ENCODE measurements at places on chromosomes 13 and 19.

GRCh38 chr19:48393559-48394330 is at the start of gene GRIN2D:
Gene GRIN2D (plus strand): TSS chr19:48393668. CDS start chr19:48398393, 4,725 bp downstream.
- no peak for DNase-seq

DNA sequence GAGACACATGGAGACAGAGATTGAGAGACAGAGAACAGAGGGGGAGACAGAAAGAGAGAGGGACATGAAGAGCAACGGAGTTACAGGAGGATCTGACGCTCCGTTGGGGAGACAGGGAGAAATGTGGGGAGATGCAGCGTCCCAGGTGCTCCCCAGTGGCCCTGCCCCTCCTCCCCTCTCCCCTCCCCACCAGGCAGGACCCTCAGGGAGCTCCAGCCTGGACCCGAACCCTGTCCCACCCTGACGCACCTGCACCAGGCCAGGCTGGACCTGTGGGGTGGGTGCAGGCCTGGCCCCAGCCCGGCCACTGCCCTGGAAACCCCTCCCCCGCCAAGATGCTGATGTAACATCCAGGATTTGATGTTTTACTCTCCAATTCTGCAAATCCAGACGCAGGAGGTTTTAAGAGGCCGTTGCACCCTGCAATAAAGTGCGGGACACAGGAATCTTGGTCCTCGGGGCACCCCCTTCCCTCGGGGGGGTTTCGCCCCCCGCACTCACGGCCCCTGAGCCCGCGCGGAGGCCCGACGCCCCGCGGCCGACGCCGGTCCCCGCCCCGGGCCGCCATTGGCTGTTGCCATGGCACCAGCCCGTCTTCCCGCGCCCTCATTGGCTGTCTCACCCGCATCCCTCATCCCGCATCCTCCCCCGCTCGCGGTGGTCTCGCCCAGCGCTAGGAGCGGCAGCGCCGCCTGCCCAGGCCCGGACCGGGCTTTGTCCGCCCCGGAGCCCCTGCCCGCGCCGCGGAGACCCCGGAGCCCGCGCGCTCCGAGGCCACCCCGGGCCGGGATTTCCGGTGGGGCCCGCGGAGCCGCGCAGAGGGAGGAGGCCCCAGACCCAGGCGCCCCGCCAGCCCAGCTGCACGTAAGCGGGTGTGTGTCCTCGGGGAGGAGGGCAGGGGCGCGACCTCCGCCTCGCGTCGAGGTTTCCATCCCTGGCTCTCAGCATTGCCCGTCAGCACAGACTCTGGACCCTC is at the start of gene APC2:
Gene APC2 (plus strand): TSS at position 655 of the 976 bp plus-strand sequence. CDS start 2,881 bp downstream, outside the sequence.
- no peak for DNase-seq

DNA sequence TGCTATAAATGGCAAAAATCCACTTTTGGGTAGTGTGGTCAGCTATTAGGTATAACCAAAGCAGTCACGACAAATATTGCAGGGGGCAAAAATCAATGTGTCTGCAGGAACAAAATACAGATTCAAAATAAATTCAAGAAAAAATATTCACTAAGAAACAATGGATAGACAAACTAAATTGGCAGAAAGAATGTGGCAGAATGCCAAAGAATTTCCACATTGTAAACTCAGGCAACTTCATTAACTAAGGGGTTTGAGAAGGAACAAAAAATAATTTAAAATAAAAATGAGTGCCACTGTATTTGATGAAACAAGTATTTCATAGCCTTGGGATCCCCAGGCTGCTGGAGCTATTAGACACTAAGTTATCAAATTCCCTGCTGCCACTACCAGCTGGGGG is 193.1 kb downstream of the VWA8 start:
- no peak for DNase-seq

GRCh38 chr13:23957981-23958380 is 60.7 kb upstream of the C1QTNF9B start:
- no peak for DNase-seq

- no peak for DNase-seq
These were observed 163.0 kb upstream of the IRS2 start for GRCh38 chr13:109949397-109949796.

- DNase-seq, result no peak
These were observed 6.0 kb upstream of the FREM2 start for GRCh38 chr13:38680912-38681311.

- DNase-seq, result no peak
These were observed 29.0 kb upstream of the RNF17 start for GRCh38 chr13:24734950-24735349.

- no peak for DNase-seq
These were observed 813.4 kb downstream of the SLITRK6 start for GRCh38 chr13:84985860-84986259.

- DNase-seq, result no peak
These were observed 4.2 kb downstream of the PRR36 start for GRCh38 chr19:7869910-7870511.

GRCh38 chr13:85266771-85267170 is 532.4 kb downstream of the SLITRK6 start:
- DNase-seq, result no peak

- no peak for DNase-seq
These were observed 1774.6 kb upstream of the PCDH20 start for GRCh38 chr13:63190219-63190618.

GRCh38 chr19:4929186-4929585 is 19.9 kb downstream of the UHRF1 start:
- no peak for DNase-seq

DNA sequence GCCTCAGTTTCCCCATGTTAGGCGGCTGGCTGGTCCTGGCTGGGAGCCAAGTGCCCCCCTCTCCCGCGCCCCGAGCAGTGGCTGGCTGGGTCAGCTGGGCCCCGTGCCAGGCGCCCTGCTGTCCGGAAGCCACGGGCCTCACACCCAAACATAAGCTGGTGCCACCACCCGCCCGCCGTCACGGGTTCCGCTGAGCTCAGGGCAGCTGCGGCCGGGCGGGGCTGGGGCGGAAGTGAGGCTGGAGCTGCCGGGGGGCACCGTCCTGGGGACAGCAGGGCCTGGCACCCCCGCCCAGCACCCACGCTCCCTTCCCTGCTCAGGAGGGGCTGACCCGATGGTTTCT is 19.3 kb downstream of the HCN2 start:
- no peak for DNase-seq

DNA sequence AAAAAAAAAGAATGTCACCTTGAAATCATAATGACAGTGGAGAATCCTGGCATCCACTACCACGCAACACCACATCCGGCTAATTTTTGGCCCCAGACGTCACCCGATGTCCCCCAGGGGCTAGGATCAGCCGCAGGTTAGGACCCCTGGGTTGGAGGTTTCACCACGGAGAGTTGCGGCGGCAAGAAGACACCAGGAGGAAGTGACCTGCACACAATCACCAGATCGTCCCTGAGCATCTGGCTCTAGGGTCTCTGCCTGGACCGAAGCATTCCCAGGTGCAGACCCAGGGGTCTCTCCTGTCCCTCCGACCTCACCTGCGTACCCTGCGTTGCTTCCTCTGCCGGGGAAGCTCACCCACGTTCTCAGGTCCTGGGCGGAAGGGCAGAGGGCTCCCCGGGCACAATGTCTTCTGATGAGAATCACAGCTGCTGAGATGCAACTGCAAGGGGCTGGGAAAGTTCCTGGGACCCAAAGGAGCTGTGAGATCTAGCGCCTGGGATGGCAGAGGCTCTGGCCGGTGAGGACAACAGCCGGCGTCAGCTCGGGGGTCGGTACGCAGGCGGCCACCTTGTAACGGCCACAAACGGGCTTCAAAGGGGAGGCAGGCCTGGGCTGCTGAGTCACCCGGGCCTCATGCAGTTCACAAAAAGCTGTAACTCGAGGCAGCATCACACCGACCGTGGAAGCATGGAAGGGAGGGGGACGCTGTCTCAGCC is 111.2 kb downstream of the GADD45B start:
- no peak for DNase-seq

GRCh38 chr13:95250961-95251360 is 50.3 kb downstream of the ABCC4 start:
- no peak for DNase-seq

DNA sequence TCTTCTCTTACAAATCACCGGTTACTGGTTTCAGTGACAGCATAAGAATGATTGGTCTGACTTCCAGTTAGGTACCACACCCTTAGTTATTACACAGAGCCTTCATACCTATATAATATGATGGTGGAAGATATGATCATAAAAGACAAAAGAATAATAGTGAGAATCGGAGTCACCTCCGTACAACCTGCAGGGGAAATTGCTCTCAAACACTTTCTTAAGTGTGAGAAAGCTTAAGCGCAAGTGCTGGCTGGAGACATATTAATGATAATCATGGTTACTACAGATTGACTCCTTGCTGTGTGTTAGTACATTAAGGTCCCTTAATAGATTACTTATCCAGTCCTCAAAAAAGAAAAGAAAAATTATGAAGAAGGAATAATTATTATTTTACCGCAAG is 1.8 kb upstream of the LHFPL6 start:
- no peak for DNase-seq

GRCh38 chr13:83622422-83622784 is 259.9 kb downstream of the SLITRK1 start:
- no peak for DNase-seq

DNA sequence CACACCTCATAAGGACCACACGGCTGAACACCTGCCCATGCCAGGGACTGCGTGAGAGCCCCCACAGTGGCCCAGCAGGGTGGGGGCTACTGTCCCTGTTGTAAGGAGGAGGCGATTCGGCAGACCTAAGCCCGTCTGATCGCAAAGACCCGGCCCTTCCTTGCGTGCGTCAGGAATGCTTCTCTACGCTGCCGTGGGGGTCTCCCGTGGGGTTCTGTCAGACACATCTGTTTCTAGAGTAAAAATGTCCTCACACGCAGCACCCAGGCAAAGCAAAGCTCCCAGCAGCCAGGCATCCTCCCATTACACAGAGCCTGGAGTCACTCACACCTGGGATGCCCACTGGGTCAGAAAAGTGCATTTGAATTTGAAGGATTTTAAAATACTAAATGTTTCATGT is 147.7 kb upstream of the SOX1 start:
- no peak for DNase-seq

DNA sequence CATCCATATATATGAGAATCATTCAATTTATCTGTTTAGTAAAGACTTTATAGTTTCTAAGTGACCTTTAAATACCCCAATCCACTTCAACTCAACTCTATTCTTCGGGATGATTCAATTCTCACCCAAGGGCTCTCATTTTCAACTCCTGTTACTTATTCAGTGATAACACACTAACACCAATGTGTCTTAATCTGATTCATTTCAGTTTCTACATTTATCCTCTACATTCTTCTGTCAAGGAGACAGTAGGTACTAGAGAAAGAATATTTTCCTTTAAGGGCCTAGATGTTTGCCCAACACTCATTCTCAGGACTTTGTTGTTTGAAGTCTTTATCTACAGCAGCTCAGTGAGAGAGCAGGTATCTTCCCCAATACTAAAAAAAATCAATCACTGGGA is 7.1 kb downstream of the ARGLU1 start:
- no peak for DNase-seq

GRCh38 chr13:77305266-77305665 is 21.6 kb downstream of the MYCBP2 start:
- DNase-seq, result no peak

DNA sequence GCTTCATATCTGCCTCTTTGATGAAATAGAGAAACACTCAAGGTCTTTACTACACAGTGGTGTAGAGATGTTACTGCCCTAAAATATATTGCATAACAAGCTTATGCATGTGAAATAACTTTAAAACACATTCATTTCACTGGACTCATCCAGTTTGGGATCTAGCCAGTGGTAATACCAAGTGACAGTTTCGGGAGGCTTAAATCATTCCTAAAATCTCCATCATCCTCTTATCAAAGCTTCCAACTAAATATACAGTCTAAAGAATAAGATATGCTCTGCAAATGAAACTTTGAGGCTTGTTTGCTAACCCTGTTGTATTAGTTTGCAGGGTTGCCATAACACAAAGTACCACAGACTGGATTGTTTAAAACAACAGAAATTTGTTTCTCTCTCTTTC is 52.8 kb downstream of the THSD1 start:
- DNase-seq, result no peak

- DNase-seq, result no peak
These were observed 66.0 kb downstream of the TEX26 start for GRCh38 chr13:30998136-30999088.

DNA sequence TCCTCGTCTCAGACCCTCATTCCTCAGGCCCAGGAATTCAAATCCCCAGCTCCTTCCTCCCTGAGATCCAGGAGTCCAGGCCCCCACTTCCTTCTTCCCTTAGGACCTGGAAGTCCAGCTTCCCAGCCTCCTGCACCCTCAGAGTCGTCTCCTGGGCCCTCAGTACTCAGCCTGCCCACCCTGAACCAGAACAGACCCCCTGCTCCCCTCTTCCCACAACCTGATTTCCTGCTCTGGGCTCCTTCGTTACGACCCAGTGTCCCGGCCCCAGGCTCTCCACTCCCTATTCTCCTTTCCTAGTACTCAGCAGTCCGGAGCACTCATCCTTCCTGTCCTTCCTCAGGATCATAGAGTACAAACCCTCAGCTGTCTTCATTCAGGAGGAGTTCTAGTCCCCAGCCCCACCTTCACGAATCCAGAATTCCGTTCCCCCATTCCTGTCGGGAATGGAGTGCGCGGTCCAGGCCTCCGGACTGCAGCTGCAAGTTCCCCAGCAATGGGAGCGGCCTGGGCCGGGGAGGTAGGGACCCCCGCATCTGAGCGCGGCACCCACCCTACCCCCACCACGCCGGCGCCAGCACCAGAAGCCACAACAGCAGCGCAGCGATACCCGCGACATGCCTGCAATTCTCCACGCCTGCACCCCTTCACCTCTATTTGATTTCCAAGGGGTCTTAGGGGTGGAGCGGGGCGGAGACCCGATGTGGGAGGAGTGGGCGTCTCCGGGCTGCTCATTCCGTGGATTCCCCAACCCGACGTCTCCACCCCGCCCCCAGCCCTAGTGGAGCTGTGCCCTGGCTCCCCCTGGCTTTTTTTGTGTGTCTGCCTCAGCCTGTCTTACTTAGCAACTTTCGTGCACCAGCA is 12.7 kb downstream of the EGLN2 start:
- DNase-seq, result no peak

GRCh38 chr19:50290011-50290410 is 39.2 kb downstream of the KCNC3 start:
- no peak for DNase-seq

- DNase-seq, result no peak
These were observed 4.7 kb downstream of the EEF1AKMT1 start for GRCh38 chr13:20769091-20769490.

DNA sequence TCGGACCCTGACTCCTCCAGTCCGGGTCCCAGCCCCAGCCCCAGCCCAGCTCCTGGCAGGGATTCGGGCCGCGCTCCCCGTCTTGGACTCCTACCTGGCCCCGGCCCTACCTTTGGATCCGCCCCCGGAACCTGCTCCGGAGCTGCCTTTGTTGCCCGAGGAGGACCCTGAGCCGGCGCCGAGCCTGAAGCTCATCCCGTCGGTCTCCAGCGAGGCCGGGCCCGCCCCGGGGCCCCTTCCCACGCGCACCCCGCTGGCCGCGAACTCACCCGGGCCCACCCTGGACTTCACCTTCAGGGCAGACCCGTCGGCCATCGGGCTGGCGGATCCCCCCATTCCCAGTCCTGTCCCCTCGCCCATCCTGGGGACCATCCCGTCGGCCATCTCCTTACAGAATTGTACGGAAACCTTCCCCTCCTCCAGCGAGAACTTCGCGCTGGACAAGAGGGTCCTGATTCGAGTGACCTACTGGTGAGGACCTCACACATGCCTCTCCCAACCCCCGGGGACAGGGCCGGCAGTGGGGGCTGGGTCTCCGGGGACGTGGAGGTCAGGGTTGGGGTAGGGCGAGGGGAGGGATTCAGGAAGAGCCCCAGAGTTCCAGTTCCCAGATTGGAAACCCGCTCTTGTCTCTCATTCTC is 732 bp downstream of the SELENOV start:
- DNase-seq, result no peak

- no peak for DNase-seq
These were observed 8.9 kb downstream of the FPR1 start for GRCh38 chr19:51742789-51743188.

Data from stimulated activated CD8-positive, alpha-beta memory T cell treated with anti-CD3 and anti-CD28 coated beads, Interleukin-4, amount 100 ng/mL, for 4 hours (primary cell).